ENCODE measurements at places on chromosomes 2 and 18.

DNA sequence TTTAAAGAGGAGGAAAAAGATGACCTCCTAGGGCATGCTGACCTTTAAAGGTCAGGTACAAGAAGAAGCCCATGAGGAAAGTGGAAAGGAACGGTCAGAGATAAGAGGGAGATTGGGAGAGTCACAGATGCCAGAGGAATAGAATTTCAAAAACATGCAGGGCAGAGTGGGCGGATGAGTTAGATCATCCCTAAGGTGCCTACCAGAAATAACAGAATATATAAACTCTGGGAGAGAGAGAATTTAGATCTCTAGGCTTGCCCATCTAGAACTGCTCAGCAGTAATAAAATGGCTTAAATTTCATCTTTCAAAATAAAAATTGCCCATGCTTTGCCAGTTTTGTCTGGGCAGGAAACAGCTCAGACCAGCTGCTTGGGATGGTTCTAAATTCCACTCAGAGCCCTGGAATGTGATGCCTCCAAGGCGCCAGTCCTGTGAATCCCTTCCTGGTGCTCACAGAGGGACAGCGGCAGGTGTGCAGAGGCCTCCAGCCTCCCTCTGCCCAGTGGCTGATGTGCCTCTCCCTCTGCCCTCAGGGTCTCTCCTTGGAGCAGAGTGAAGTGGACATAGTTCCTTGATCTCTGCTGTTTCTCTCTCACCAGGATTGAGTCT lies 130.9 kb downstream of the ANTXR1 start:
- no peak for DNase-seq

- no peak for DNase-seq
Measured at GRCh38 chr2:150595803-150596470, 108.5 kb upstream of the RND3 start.

DNA sequence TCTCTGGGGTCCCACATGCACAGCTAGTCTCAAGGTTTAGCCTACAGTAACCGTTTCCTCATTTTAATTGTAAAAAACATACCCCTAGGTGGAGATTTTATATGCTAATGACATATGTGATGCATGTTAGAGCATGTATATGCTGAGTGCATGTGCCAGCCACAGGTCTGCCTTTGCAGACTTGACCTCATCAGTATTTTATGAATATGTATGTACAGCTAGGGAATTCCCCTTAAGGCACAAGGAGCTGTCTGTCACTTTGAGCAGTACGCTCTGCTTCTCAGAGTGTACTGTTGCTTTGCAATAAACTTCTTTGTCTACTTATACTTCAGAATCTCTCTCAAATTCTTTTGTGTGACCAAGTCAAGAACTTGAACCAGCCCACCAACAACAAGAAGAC lies 131.2 kb upstream of the ERBB4 start:
- no peak for DNase-seq

- DNase-seq, result no peak
Measured at GRCh38 chr2:112582314-112582746, 2.1 kb upstream of the CHCHD5 start.

DNA sequence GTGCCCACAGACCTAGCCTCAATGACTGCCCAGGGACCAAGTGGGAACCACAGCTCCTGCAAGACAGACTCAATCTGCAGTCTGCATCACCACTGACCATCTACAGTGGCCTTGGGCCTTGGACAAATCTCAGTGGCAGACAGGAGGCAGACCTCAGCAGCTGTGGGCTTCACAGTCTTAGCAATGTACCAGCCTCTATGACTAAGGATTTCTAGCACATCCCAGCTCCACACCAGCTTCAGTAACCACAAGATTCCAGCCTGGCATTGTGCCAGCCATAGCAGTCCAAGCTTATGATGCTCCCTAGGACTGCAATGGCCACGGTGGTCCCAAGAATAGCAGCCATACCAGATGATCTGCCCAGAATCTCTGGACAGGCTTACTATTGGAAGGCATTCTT lies 19.6 kb upstream of the WDR75 start:
- DNase-seq, result no peak

DNA sequence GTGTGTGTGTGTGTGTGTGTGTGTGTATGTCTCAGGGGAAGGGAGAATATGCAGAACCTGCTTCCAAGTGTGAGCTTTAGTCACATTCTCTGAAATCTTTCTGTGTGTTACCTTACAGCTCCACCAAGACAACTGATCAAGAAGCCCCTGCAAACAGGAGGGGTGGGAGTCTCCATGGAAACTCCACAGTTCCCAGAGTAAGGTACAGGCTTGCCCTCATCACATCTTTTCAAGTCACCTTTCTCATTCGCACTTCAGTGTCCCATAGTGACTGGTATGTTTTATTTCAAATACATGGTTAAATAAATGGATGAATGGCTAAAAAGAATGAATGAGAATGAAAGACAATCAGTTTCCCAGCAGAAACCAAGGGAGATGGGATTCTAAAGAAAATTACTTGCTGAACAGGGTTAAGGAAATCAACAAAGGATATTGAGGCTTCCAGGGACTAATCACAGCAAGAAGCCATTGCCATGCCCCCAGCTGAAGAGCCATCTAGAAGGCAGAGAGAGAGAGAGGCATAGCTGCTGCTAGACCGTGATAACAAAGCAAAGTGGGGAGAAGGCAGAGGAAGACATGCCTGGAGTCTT lies 987.2 kb upstream of the CELF4 start:
- DNase-seq, result no peak

DNA sequence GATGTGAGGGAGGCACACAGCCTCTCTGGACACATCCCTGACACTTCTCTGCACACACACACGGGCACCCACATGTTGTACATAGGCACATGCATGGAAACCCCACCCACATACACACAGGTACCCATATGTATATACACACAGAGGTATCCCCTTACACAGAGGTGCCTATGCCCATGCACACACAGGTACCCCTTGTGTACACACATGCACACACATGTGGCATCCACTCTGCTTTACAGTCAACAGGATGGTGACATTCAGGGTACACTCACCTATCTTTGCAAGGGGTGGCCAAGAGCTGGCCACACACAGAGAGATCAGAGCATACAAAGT lies 59.5 kb downstream of the FAM168B start:
- DNase-seq, result no peak

GRCh38 chr2:82690757-82691411 lies 1768.2 kb downstream of the SUCLG1 start:
- no peak for DNase-seq

GRCh38 chr2:187656123-187656522 lies 101.9 kb upstream of the TFPI start:
- no peak for DNase-seq

DNA sequence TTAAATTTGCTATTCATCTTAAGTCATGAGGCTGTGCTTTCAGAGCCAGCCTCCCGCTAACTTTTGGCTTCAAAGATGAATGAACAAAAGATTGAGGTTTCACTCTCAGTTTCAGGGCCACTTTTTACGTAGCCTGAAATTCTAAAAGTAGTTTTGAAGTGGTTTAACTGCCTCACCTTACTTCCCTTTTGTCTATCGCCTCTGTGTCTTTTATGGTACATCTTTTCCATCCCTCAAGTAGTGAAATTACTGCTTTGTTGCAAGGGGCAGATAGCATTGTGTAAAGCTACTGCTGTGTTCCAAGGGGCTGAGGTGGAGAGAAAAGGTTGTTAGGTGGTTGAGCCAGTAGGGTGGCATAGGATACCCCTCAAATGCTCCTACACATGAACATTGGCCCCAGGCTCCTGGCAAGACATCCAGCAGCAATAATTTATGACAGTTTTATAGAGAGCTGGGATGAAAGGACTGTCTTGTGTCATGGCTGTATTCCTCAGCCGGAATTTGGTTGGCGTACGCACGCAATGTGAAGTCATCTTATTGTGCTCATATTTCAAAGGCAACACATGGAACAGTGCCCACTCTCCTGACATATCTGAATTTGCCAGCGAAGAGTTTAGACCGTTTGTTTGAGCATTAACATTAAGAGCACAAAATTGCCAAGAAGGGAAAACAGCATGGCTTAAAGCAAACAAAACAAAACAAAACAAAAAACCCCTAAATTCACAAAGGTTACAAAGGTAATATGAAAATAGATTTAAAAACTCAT lies 32.2 kb downstream of the QPCT start:
- DNase-seq, result no peak
